A549 treated with DMSO at 1 μM for 4 hours (cell line): ENCODE measurements at places on chromosomes 6 and 20. TPM values are rescaled to one million over a fixed set of nuclear protein-coding genes. Genes with fewer than 3 reads are reported as not detected.

The CDH22 gene
- total RNA-seq = 0.03 to 0.07 TPM (median 0.04 TPM) in 4 of 5 replicates, not detected in the other

The SNX5 gene
- 229 to 249 TPM (median 239 TPM) in 5 replicates for total RNA-seq

The CASS4 gene
- 0.05 to 0.06 TPM (median 0.06 TPM) in 3 of 5 replicates, not detected in the others for total RNA-seq

The ZNF335 gene
- total RNA-seq = 8.4 to 11.2 TPM (median 10.1 TPM) in 5 replicates

The DEFB124 gene
- not detected in 5 replicates for total RNA-seq

The PACRG gene
- 0.12 TPM in 1 of 5 replicates, not detected in the others for total RNA-seq

The DYNLT2 gene
- 0.62 to 0.90 TPM (median 0.69 TPM) in 5 replicates for total RNA-seq

The OSER1 gene
- 49.0 to 58.2 TPM (median 56.7 TPM) in 5 replicates for total RNA-seq

The LY6G6C gene
- 0.12 to 0.20 TPM in 2 of 5 replicates, not detected in the others for total RNA-seq

The MAP3K5 gene
- total RNA-seq = 2.3 to 3.9 TPM (median 3.5 TPM) in 5 replicates

The ABHD16B gene
- total RNA-seq = 0.05 TPM in 1 of 5 replicates, not detected in the others

The MAS1 gene
- total RNA-seq = not detected in 5 replicates

The PLEKHG1 gene
- total RNA-seq = 0.33 to 0.90 TPM (median 0.50 TPM) in 5 replicates

The KIAA1755 gene
- 0.12 to 0.29 TPM (median 0.15 TPM) in 5 replicates for total RNA-seq

The ARHGAP18 gene
- total RNA-seq = 4.2 to 5.4 TPM (median 4.4 TPM) in 5 replicates

The MYB gene
- 0.63 to 1.0 TPM (median 0.74 TPM) in 5 replicates for total RNA-seq

The TRIM31 gene
- 1.3 to 2.2 TPM (median 1.7 TPM) in 5 replicates for total RNA-seq

The SIM1 gene
- not detected in 5 replicates for total RNA-seq

The OR2H1 gene
- not detected in 5 replicates for total RNA-seq

The KHDC1 gene
- 3.0 to 4.6 TPM (median 4.0 TPM) in 5 replicates for total RNA-seq

The CRISP2 gene
- not detected in 5 replicates for total RNA-seq

The HCK gene
- total RNA-seq = 0.03 to 0.11 TPM (median 0.09 TPM) in 3 of 5 replicates, not detected in the others

The HFE gene
- total RNA-seq = 11.1 to 16.0 TPM (median 13.9 TPM) in 5 replicates
